ENCODE measurements at places on chromosomes 7 and 10.

DNA sequence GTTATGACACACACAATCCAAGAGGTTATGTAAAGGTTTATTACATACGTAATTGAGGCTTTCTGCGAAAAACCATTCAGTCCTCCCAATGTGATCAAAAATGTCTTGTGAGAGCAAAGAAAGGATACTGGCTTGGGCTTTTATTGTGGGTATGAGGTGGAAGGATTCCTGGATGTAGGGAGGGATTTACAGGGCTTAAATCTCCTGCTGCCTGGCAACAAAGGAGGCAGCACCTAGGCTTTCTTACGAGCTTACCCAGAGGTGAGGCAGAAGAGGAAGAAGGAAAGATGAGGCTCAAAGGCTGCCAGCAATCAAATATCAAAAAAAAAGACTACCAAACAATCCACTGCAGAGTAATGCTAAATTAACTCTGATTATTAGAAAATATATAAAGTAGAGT lies 1149.5 kb upstream of the POT1 start:
- no peak for DNase-seq

DNA sequence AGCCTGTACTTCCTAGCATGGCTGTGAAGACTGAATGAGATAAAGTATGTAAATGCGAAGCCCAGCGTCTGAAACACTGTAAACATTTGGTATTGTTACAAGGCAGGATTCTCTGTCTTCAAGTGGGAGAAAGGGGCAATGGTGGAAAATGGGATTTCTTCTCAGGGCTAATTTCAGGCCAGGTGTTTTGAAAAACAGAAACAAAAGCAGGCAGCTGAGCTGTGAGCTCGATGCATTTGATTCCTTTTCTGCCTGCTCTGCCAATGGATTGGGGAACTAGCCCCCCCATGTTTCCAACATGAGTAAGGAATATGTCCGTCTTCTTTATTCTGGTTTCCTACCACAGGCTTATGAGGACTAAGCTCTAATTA lies 732.1 kb upstream of the AUTS2 start:
- DNase-seq, result no peak

GRCh38 chr7:36863901-36864701 lies 139.8 kb upstream of the AOAH start:
- no peak for DNase-seq

DNA sequence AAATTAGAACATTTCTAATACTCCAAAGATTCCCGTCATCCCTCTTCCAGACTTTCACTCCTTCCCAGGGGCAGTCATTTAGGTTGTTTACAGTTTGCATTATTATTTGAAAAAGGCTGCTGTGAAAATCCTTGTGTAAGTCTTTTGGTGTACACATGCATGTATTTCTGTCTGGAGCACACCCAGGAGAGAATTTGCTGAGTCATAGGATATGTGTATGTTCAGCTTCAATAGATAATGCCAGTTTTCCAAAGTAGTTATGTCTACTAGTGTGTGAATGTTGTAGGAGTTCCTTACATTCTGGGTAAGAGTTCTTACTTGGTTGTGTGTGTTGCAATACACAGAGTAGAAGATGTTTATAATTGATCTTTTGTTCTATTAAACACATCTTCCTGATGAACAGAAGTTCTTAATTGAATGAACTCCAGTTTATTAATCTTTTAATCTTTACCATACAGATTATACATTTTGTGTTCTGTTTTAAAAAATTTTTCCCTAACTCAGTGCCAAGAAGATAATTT lies 25.3 kb downstream of the CROT start:
- no peak for DNase-seq

DNA sequence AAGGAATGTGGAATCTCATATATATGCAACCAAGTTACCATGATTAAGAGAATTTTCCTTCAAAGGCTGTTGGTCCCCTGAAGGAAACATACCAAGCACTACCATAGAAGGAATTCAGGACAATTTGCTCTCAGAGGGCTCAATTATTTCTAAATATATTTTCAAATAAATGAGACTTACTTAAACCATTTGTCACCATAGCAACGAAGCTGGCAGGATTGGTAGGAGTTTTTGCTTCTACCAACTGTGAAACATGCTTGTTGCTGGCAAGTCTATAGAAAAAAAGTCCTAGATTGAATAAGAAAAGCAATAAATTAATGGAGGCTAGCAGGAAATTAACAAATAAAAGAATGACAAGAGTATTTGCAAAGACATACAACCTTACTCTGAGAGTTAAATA lies 156.9 kb upstream of the NPSR1 start:
- no peak for DNase-seq

DNA sequence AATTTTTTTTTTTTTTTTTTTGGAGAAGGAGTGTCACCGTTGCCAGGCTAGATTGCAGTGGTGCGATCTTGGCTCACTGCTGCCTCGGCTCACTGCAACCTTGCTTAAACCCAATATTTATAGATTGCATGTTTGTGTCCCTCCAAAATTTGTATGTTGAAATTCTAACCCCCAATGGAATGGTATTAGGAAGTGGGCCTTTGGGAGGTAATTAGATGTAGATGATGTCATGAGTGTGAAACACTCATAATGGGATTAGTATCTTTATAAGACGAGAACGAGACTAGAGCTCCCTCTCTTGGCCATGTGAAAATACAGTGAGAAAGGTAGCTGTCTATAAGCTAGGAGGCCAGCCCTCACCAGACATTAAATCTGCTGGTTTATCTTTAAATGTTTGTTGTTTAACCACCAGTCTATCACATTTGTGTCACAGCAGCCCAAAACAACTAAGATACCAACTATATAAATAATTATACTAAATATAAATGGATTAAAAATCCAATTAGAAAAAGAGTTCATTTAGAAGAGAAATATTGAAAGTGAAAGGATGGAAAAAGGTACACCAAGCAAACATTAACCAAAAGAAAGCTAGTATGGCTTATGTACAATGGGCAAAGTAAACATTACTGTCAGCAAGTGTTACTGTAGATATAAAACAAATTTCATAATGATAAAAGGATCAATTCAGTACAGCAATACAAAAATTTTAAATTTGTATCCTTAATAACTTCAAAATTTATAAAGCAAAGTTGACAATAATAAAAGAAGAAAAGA lies 9.3 kb downstream of the TCAF1 start:
- DNase-seq, result no peak

DNA sequence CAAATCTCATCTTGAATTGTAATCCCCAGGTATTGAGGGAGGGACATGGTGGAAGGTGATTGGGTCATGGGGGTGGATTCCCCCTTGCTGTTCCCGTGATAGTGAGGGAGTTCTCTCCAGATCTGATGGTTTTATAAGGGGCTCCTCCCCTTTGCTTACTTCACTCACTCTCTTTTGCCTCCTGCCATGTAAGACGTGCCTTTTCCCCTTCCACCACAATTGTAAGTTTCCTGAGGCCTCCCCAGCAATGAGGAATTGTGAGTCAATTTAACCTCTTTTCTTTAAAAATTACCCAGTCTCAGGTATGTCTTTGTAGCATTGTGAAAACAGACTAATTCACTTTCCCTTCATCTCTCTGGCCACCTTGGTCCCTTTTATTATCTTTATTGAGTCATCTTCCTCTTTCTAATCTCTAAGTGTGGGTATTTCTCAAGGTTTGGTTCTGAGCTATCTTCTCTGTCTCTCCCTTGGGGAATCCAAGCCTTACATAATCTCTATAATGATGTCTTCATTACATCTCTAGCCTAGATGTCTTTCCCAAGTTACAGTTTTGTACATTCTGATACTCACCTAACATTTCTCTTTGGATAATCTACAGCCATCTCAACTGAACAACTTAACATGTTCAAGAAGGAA lies 99.1 kb upstream of the JCAD start:
- no peak for DNase-seq

DNA sequence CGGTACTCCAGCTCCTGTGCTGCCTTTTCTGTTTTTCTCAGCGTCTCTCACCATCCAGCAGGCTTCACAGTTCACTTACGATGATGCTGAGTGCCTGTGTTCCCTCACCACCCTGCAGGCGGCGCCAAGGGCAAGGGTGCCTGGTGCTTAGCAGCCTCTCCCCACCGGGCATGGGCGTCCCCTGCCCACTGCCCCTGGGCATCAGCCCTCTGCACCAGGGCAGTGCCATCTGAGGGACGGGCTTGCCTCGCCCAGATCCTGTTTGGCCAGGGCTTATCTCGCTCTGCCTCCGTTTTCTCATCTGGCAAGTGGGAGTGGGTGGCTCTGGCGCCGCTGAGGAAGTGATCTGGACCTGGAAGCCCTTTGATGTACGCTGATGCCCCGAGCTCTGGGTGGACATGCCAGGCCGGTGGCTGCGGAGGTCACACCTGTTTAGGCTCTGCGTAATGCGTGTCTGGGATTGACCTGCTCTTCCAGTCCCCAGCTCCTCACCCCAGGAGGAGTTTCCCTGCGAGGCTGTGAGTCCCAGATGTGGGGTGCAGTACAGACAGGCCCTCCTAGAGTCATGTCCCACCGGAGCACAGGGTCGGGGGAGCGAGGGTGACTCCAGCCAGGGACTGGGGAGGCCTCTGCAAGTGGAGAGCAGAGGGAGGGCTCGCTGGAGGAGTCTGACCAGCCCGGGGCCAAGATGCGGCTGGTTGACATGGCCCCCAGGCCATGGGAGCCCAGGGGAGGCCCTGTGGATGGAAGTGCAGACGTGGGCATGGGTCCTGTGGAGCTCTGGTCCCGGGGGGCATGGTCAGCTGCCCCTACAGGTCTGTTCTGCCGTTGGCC lies 11.8 kb downstream of the TTYH3 start:
- no peak for DNase-seq

- no peak for DNase-seq
Observed at GRCh38 chr7:39509436-39509835, 56.8 kb upstream of the YAE1 start.

- no peak for DNase-seq
Observed at GRCh38 chr10:62326176-62326575, 48.0 kb upstream of the ZNF365 start.

- DNase-seq, result no peak
Observed at GRCh38 chr7:27198138-27198841, 1.6 kb downstream of the HOXA13 start.

DNA sequence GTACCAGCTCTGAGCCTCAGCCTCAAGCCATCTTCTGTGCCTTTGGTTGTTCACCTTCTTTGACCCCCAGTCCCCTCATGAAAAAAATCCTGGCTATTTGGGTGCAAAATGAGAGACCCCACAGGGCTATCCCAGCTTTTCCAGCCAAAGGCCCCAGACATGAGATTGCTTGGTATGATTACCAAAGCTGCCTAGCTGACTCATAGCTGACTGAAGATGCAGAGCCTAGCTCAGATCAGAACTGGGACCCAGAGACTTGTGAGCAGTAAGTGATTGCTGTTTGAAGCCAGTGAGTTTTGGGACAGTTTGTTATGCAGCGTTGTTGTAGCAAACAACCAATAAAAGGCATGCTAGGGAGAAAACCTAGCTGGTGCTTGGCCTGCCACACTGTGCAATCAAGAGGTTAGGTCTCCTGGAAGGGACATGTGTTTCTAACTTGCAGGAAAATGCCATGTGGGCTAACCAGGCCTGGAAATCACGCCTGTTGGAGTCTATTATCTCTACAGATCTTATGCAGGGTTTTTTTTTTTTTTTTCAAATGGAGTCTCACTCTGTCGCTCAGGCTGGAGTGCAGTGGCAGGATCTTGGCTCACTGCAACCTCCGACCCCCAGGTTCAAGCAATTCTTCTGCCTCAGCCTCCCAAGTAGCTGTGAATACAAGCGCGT lies 48.0 kb upstream of the DAGLB start:
- DNase-seq, result no peak

GRCh38 chr7:105178177-105178576 lies 164.2 kb downstream of the KMT2E start:
- no peak for DNase-seq

DNA sequence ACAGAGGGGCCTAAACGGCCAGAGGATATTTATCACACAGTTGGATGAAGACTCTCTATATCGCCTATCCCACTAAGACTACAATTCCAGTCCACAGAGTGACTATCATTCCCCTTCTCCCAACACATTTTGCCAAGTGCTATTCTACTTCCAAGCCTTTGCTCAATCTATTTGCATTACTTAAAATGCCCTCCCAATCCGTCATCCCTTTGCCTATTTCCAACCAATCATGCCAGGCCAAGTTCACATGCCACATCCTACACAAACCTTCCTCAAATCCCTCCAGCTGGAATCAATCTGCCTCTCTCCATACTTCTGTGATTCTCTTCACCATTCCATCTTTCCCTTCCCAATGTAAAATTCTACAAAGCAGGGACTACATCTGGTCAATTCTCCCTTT lies 38.2 kb downstream of the SMURF1 start:
- DNase-seq, result no peak

GRCh38 chr7:144415858-144416257 lies 12.4 kb upstream of the NOBOX start:
- no peak for DNase-seq

DNA sequence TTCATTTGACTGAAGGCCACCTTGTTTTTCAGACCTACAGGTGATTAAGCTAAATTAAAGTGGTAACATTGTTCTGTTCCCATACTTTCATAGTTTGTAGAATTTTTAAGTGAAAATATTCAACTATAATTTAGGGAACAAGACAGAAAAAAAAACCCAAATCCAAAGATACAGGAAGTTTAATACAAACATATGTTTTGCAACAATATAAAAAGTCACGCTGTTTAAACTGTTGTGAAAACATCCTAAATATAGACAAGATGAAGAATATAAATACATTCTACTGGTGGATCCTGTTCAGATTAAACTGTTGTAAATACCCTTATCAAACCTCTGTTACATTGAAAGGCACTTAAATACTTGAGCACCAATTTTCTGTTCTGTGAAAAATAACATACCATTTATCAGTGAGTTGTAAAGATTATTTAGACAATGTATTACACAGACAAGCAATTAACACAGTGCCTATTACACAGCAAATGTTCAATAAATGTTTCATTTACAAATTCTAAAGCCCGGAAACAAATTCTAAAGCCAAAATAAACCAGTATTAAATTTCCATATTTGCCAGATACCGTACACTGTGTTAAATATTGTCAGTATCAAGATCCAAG lies 14.2 kb downstream of the ASZ1 start:
- DNase-seq, result no peak

DNA sequence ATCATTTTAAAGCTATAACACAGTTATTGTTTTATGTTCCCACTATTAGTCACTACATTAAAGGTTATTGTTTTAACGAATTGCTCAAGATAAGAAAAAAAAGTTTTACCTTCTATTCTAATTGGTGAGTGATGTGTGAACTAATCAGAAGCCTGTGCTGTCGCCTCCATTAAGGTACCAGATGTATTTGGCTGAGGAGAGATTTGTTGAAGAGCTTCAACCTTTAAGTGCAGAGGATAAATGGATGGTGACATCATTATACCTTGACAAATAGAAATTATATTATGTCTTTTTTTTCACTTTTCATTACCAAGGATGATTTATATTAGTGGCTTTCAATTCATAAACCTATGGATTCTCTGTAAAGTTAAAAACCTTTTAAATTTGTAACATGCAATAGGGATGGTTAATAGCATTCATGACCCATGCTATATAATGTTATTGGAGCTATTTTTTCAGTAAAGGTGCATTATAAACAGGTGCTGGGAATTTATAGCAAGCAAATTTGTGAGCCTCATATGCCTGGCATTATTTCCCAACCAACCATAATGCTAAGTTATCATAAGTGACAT lies 97.0 kb upstream of the NPVF start:
- no peak for DNase-seq

All from iPS DF 6.9 (cell line).